ENCODE measurements at places on chromosomes 2 and 18.

DNA sequence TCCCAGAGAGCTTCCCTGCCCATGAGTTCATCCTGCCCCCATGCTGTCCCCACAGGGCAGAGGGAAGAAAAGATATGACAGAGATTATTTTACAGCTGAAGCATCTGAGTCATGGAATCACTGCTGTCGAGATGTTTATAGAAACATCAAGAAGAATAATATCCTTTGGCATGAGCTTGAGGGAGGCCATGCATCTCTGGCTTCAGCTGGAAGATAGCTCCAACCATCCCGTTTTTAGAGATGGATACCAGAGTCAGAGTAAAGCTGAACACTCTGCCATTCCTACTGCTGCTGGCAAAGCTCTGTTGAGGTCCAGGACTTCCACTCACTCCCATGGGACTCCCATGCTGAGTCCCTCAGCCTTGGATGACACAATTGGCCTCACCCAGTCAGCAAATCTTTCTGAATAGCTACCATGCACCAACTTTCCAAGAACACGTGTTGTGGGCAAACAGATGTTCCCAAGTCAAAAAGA is 167.8 kb downstream of the TTC32 start:
- DNase-seq = no peak

- DNase-seq = peak; percentile 91
These were observed 1.3 kb downstream of the BCL2 start for GRCh38 chr18:63317982-63318888.

DNA sequence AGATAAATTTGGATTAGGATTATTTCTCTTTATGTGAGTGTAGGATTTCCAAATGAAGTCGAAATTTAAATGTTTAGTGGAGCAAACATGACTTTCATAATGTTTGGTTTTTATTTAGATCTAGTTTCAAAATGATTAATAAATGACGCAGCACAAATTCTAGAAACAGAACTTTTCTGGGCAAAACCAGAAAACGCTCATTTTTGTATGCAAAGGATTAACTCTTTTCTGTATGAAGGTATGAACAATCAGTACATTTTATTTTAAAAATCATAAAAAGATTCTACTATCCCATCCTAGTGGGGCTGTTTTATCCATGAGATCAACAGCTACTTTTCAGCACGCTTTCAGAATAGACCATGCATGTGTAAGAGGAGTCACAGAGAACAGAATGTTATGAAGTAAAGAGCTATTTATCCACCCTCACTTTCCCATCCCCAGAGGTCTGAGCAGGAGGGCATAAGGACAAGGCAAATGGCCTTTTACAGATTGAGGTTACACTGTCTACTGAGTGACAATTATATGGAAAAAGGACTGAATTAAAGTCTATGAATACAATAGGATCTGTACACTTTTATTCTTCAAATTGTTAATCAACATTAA is 270.8 kb downstream of the ZEB2 start:
- DNase-seq = no peak

- DNase-seq = no peak
These were observed 921.3 kb downstream of the CPS1 start for GRCh38 chr2:211477537-211478275.

DNA sequence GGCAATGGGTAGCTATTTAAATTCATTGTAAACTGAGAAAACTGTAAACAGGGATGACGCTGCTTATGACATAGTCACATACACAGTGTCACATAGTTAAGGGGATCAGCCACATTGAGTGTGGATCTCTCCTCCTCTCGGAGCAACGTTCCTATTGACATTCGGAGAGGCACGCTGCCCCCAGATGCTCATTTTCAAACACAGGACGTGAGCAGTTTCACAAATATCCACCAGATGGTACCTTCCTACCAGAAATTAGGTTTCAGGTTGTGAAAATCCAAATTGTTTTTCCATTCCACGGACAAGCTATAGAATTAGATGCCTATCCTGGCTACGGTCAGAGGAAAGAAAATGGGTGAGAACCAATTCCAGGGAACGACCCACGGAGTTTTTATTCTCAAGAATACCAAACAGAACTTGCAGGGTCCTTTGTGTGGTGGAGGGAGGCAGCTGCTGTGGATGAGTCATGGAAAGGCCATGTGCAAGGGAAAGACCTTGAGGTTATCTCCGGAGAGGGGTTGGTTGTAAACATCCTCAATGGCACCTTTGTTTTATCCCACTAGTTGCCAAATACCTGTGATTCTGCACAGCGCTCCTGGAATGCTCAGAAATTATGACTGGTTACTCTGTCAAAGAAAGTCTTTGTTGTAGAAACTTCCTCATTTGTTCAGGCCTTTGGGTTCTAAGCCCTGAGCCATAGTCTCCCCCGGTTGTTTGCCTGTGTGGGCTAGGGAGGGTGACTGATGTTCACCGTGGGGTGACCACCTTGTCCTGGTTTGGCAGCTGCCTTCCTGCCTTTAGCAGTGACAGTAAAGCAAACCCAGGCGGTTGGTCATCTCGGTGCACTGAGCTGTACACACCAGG is 88.0 kb downstream of the ACTR3 start:
- DNase-seq = no peak

- no peak for DNase-seq
These were observed 75.6 kb upstream of the PKDCC start for GRCh38 chr2:41972179-41972578.

- DNase-seq = no peak
These were observed 434.8 kb upstream of the SLC8A1 start for GRCh38 chr2:40886655-40887054.

DNA sequence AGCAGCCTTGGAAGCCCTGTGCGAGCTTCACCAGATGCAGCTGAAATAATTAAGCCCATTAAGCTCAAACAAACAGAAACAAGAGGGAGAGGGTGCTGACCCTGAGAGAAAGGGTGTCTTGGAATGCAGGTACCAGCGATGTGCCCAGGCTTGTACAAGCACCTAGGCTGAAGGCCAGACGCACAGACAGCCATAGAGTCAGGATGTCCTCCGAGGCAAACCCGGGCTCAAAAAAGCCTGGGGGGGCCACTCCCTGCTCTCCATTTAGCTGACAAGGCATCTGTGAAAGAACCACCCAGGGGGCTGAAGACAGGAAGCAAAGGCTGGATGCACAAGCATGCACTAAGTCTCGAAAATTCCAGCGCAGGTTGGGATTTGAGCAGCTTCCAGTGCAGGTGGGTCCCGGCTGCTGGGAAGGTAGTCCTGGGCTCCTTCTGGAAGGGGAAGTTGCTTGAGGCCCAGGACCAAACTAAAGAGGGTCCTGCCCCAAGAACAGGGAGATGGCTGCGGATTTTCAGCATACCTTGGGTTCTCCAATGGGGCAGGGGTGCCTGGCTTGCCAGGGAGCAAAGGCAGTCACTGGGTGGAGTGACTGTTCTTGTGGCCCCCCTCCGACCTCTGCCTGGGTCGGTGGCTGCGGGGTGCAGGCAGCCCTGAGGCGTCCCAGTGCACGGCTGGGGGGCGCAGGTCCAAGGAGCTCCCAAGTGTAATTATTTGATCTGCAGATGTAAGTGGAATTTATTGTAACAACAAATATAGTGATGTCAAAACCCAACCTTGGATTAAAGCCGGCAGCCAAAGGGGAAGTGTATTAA is 5.9 kb downstream of the GBX2 start:
- no peak for DNase-seq

DNA sequence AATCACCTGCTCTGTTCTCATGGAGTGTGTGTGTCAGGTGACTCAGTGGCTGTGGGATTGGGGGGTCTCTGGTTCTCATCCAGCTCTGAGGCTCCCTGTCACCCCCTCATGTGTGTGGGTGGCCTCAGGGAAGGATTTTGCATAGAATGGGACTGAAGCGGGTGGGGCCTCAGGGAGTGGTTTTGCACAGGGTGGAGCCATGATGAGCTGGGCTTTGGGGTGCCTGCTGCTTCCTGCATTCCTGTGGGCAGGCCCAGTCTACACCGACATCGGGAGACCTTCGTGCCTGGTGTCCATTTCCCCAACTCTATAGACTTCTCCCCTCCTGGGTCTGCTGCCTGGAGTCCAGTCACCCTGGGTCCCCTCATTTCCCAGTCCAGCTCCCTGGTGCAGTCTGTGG is 59.7 kb downstream of the VAPA start:
- DNase-seq = no peak

DNA sequence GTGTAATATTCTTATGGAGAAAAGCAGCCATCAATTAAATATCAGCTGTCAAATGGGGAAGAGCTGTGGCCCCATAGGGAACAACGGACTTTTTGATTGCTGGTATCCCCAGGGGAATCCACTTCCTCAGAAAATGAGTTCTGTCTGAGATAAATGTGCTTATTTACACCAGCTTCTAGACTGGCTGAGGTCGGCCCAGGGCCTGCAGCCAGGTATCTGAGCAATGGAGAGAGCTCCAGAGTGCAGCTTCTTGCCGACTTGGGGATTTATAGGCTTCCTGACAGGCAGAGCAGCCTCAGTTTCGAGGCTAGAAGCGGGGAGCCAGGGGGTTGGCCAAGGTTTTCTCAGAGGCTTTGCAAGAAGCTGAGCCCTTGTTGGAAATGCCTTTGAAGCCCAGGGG is 67.2 kb downstream of the MCFD2 start:
- DNase-seq = peak; percentile 86

DNA sequence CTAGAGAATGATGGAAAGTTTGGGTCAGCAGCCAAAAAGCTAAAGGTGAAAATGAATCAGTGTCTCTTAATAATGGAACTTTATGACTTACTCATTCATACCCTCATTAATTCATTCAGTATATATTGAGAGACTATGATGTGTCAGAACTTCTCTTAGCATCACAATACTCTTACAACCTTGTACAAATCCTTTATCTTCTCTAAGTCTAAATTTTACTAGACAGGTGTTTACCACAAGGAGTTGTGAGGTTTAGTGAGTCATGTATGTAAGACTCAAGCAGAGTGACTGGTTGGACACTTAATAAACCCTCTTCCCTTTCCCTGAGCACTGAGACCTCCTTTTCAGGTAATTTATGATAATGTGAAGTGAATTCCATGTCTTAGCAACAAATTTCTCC is 129.6 kb downstream of the PPP1R1C start:
- no peak for DNase-seq

GRCh38 chr18:35311496-35311895 is 21.5 kb upstream of the ZSCAN30 start:
- DNase-seq = no peak

- no peak for DNase-seq
These were observed 194.5 kb upstream of the LRRTM1 start for GRCh38 chr2:80499095-80499494.

- DNase-seq = no peak
These were observed 154.3 kb downstream of the TMEM163 start for GRCh38 chr2:134564549-134564948.

DNA sequence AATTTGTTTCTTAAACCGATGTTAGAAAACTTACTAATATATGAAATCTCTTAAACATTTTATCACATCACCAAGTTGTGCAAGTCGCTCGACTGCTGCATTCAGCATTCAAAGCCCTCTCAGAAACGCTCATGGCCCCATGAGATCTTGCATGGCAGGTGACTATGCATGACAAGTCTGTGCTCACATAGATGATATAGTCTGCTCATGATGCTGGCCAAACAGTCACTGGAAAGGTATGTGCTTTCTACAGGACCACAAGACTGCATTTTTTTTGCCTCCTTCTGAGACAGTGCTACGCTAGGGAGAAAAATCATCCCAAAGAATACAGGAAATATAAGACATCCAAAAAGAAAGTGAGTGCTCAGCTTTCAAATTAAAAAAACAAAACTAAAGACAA is 98.3 kb upstream of the ZBTB14 start:
- no peak for DNase-seq

DNA sequence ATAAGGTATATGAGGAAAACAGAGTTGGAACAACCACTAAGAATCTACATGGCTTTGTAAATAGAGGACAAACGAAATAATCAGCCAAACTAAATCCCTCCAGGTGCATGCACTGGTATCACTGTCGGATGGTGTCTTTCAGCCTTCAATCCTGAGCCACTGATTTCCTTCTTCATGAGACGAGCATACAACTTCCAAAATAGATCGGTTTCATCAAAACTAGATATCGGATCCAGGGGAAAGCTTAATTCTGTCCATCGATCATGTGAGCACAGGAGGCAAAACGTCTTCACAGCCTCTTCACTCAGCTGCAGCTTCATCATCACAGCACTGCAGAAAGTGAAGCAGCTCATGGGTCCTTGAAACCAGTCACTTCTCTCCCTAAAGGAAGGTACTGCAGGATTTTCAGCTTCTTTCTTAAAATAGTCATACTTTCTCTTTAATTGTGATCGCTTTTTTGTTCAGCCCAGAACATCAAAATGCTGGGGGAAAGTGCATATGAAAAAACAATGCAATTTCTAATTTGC is 80.5 kb downstream of the DTNB start:
- no peak for DNase-seq

- no peak for DNase-seq
These were observed 234.8 kb upstream of the KYNU start for GRCh38 chr2:142642650-142643049.

DNA sequence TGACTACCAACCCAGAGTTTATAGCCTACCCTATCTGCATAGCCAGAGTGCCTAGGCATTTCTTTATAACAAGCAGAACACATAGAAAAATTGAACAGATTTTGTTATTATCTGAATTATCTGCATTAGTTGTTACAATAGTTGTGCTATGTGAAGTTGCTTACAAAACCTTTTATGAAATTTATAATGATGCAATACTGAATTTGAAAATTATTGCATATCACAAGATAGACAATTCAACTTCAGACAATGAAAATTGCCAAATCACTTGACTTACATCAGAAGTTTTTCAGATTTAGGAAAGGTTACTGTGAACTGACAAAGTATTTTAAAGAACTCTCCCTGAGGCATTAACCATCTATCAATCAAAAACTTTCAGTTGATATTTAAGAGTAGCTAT is 437.9 kb upstream of the PIK3C3 start:
- DNase-seq = no peak

DNA sequence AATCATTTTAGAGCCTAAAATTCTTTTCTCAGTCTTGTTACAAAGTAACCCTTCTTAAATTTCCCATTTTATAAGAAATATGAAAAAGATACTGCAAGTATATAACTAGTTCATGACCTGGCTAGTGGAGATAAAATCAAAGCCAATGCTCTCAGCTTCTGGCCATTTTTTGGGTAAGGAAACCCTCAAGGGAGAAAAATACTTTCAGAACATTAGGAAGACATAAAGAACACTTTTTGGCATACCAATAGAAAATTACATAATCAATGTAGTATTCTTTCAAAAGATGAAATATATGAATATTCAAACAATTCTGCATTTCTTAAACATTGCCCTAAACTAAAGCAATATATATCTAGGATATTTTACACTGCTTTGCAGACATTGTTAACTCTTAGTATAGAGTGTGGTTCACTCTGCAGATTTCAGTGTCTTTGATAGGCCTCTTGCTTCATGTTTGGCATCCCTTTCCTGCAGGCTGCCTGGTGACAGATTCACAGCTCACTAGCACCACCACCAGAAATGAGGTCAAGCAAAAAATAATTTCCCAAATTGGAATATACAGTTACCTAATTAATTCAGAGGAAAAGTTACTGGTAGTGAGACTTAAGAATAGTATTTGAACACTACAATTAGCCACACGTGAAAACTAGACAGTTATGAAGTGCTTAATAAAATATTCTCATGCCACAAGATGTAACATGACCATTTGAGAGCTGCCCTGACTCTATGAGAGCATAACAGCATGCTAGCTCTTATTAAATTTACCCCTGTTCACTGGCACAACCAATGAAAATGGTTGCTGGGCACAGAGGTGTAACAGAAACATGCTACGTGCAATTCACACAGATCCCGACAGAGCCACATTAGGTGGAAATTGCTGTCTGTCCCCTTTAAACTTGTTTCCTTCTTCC is 36.0 kb downstream of the PAIP2B start:
- DNase-seq = no peak
